ENCODE measurements at places on chromosomes 13 and 19.

DNA sequence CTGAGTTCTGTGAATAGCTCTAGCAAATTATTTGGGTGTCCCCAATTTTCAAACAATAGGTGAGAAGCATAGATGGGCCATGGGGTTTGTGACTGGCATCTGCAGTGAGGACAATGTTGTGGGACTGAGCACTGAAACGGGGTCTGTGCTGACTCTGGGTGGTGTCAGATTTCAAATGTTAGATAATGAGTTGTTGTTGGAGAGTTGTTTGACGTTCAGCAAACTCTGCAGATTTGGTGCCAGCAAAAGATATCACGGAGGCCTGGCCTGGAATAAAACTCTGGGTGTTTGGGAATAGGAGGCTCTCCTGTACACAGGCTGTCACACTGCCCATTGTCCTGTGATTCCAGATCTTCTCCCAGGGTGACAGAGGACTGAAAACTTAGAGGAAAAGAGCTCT lies 2.9 kb downstream of the ZNF90 start:
- no peak for DNase-seq

DNA sequence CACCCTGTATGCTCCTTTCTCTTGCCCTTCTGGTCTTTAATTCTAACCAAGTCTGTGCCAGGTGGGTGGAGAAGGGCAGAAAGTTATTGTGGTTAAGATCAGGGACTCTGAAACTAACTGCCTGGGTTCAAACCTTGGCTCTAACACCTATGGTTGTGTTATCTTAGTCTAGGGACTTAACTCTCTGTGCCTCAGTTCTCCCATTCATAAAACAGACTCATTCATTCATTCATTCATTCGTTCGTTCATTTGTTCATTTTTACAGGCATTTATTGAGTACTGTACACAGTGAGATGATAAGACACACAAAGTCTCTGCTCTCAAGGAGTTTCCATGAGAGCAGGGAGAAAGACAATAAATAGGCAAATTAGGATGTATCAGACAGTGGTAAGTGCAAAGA lies 30.1 kb downstream of the SOX21 start:
- no peak for DNase-seq

DNA sequence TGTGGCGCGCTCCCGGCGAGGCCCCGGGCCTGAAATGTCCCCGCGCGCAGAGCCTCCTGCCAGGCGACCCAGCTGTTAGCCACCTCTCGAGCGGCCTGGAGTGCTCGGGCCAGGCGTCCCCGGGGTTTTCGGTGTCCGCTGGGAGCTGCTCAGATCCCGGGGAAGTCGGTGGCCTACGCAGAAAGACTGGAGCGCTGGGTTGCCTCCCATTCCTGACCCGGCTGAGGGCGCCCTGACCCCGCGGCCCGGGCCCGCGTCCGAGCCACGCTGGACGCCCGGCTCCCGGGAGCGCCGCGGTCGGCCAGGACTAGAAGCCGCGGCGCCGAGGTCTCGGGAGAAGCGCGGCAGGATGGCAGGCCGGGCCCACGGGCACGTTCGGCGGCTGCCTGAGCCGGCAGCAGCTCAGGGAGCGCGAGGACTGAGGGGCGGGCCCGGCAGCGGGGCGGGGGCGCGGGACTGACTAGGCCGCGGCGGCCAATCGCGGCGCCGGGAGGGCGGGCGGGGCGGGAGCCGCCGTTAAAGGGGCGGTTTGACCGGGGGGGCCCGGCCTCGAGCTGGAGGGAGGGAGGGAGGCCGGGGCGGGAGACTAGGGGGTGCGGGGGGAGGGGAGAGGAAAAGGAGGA lies 1.3 kb upstream of the ZIC2 start:
- no peak for DNase-seq

GRCh38 chr19:38351865-38352395 lies 16.3 kb downstream of the CATSPERG start:
- DNase-seq, result no peak

DNA sequence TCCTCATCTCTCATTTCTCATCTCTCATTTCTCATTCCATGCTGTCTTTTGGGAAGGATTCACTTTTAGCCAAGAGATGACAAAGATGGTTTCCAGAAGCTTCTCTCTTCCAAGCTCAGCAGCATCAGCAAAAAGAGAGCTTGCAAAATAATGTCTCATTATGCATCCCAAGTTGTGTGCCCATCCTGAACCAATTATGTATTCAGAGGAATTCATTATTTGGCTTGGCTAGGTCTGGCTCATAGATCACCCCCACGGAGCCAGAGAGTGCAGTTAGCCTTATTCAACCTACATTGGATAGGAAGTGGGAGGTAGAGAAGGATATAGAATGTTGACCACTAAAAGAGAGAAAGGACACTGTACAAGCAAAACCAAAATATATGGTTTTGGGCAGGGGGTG lies 5.4 kb upstream of the OLFM2 start:
- no peak for DNase-seq

- DNase-seq, result no peak
These were observed 27.3 kb upstream of the FXYD3 start for GRCh38 chr19:35088131-35088913.

- no peak for DNase-seq
These were observed 553 bp downstream of the NAPA start for GRCh38 chr19:47514151-47514868.

DNA sequence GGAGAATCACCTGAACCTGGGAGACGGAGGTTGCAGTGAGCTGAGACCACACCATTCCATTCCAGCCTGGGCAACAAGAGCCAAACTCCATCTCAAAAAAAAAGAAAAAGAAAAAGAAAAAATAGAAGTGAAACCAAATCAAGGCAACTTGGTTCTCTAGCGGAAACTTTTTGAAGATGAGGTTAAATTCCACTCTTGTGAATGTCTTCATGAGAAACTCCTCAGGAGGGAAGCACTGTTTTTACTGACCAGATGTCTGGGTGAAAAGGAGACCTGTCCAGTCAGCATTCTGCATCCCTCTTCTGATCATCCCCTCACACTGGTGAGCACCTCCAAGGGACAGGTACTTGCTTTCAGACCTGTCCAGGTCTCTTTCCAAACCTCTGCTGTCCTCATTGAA lies 15.8 kb downstream of the BRD4 start:
- no peak for DNase-seq

DNA sequence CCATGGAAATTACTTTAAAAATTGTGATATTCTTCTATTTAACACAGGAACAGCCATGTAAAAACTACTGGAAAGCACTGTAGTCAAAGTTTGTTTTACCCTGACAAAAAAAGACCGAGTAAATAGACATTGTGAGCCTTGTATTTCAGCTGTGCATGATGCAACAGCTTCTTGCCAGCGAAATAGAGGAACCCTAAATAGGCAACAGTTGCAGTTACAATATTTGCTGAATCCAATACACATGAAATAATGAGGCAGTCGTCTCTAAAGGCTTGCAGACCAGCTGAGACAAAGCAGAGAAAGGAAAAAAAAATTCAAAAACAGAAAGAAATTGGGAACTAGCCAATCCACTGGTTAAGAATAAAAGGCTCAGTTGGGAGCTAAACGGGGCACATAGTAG lies 1001.1 kb downstream of the OLFM4 start:
- no peak for DNase-seq

DNA sequence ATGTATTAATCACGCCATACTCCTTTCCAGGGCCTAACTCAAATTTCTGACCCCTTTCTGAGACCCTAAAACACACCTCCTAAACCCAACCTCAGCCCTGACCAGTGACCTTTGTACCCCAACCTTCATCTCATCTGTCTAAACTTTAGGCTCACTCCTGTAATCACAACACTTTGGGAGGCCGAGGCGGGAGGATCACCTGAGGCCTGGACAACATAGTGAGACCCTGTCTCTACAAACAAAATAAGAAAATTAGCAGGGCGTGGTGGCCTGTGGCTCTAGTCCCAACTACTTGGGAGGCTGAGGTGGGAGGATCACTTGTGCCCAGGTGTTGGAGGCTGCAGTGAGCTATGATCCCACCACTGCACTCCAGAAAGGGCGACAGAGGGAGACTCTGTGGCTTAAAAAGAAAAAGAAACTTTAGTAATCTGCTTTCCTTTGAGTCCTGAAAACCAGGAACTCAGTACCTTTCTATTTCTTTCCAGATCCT lies 4.7 kb downstream of the RTN2 start:
- no peak for DNase-seq

DNA sequence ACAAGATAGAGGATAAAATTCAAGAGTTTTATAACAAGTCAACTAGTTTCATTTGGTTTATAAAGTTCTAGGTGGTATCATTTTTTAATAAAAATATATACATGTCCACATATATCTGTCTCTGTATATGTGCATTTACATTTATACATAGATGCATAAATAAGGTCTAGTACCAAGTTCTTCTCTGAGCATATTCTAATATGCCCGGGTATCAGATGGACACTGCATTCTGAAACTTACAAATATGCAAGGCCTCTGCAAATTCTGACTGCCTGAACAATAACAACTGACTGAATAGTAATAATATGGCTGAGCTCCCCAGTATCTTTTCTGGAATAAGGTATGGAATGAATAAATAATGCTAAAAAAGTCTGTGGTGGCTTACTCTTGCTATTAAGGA lies 304.8 kb downstream of the KLF12 start:
- no peak for DNase-seq

- DNase-seq, result no peak
These were observed 771.8 kb upstream of the SLITRK1 start for GRCh38 chr13:84653915-84654534.

- no peak for DNase-seq
These were observed 272.0 kb downstream of the LMO7 start for GRCh38 chr13:75908141-75908540.

DNA sequence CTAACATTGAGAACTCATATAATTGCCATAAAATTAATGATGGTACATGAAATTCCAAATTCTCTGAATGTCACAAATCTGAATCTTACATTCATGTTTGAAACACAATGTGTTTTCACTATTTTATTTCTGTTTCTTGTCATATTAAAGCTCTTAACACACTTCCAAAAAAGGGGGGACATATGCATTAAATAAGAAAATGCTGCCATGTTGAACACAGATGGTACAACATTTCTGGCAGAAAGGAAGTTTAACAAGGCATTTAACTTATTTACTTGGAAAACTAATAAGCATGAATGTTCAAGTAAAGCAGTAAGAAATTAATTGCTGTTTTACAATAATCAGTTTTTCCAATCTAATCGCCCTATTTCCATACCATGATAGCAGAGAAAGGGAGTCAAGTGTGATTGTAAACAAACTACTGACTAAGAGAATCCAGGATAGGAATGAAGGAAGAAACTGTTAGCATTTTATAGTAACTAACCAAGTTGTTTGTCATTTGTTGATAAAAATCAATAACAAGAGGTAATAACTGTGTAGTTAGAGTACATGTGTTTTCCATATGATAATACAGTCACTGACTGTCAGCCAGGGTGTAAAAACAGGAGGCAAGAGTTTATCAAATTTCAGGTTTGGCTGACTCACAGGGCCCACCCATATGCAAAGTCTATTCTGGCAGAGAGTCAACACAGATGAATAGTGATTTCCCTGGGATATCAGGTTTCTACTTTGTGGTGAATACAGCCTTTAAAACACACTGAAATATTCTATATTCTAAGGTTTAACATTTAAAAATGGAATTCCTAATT lies 5.7 kb upstream of the FOXO1 start:
- DNase-seq, result no peak

- no peak for DNase-seq
These were observed 43.8 kb downstream of the COG6 start for GRCh38 chr13:39699274-39699673.

DNA sequence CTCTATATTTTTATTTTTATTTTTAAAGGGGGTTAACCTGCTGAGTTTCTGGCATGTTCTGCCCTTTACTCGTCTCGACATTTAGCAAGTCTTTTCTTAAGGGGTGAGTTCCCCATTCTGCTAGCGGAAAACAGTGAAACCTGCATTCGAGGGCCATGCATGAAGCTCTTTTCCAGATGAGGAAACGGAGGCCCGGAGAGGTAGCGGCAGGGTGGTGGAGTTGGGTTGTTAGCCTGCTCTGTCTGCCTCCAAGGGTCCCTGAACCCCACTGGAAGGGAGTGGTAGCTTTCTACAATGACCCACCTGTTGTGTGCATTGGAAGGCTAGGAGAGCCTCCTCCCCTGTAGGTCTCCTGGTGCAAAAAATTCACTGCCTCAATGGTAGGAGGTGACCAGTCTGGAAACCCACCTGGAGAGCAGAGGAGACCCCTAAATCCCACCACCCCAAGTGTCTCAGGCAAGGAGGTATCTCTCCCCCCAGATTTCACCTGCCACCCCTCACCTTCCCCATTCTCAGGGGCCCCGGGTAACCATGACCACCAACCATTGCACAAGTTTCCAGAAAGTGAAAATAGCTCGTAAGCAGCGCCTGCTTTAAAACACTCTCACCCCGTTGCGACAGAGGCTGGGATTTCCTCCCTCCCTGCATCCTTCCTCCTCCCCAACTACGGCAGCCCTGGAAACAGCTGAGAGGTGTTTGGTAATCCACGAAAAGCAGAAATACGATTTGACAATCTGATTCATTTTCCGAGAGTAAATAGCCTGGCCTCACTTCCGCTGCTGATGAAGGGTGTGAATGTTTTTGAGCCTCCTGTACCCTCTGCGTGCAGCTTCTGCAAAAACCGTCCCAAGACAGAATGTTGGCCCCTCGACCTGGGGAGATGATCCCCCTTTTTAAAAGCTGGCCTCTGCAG lies 3.5 kb downstream of the KLF2 start:
- DNase-seq, result peak; percentile 63

DNA sequence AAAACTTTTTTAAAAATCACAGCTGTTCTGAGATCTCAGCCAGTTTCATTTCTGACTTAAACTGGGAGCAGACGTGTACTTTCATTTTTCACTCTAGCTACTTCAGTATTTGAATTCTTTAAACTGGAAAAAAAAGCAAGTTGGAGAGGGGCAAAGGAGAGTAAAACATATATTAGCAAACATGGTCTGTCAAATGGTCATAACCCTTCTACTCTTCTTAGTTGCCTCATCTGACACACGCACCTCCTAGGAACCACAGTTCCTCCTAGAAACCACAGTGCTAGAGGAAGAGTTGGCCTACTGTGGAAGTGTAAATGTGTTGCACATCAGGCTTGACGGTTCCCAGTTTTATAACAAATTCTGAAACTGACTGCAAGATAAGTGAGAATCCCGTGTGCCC lies 47.2 kb downstream of the TM9SF2 start:
- no peak for DNase-seq
